Esophagus muscularis mucosa (tissue), 4 donors: ENCODE measurements at places on chromosomes 1 and 21.

DNA sequence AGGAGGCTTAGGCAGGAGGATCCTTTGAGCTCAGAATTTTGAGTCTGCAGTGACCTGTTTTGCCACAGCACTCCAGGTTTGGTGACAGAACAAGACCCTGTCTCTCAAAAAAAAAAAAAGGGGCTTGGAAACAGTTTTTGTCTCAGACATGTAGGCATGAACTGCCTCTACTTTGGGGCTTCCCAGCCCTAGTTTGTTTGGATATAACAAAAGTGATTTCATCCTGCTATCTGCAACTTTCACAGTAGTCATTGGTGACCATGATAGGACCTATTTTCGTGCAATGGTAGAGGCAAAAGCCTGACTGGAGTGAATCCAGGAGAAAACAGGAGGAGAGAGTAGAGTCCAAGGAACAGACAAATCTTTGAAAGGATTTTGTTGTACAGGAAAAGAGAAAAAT is 20.3 kb upstream of the EVI5 start:
- no peak for DNase-seq

DNA sequence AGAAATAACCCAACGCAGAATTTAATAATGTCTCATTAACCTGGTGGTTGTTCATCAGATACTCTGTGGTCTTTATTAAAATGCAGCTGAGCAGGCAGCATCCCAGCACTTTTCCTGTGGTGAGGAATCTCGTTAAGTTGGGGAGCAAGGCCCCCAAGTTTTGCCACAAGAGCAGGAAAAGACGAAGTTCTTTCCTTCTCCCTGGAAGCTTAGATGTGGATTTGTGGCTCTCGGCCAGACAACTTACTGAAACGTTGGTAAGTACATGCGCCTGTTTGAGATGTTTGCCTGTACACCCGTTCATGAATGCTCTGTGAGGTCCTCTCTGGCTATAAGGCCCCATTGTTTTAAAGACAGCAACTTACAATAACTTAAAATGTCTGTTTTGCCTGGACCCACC is 34.3 kb upstream of the PDE9A start:
- DNase-seq = no peak

DNA sequence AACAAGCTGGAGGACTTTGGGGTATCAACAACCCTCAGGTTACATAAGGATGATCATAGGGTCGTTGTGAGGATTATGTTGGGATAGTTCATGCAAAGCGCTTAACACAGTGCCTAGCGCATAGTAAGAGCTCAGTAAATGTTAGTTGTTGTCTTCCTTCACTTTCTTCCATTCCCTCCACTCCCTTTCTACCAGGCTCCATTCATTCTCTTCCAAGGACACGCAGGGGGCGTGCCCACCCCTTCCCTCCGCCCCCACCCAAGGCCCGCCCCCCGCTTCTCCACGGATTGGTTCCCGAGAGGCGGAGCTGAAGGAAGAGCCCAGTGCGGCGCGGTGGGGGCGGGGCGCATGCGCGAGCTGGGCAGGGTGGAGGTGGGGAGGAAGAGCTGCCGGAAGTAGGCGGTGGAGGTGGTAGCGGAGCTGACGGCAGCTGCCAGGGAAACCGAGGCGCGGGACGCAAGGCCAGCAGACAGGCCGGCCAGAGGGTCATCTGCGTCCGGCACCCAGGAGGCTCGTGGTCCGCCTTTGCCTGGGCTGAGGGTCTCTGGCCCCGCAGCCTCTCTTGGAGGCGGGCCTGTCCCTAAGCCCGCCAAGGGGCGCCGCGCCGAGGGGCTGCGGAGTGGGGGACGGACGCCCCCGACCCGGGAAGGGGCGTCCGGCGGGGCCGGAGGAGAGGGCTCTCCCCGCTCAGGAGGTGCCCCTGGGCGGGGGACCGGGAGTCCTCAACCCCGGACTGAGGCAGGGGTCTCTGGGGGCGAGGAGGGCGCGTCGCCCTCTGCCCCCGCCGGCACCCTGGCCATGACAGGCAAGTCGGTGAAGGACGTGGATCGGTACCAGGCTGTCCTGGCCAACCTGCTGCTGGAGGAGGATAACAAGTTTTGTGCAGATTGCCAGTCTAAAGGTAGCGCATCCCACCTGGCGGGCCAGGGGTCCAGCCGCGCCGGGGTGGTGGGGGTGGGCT is at the start of gene SMAP2:
SMAP2 (plus strand) TSS at position 405 of the 961 bp plus-strand sequence; CDS start at position 799, 394 bp downstream.
- DNase-seq = peak; percentile 99

DNA sequence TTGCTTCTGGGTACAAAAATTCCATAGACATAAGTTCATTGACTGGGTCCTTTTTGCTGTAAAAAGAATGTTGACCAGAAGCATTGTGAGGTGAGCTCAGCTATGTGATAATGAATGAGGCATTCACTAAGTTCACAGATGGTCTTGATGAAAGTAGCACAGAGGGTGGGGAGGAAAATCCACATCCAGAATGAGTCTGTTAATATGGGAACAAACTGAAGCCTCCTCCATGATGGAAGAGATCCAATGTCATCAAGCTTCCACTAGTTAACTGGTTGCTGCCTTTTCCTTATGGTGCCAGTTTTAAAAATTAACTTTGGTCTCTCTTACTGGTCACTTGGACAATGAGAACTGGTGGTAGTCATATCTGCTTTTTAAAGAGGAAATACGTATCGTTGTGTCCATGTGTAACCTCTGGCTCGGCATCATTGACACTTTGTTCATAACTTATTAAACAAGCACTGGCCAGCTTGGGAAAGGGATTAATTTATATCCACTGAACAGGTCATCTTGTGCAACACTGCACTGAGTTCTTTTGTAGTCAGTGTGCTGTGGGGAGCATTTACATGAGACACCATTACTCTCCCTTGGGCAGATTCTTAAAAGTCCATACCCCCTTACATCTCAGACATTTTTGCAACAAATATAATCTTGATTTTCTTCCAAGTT is 88.6 kb downstream of the ADAMTS1 start:
- DNase-seq = no peak

DNA sequence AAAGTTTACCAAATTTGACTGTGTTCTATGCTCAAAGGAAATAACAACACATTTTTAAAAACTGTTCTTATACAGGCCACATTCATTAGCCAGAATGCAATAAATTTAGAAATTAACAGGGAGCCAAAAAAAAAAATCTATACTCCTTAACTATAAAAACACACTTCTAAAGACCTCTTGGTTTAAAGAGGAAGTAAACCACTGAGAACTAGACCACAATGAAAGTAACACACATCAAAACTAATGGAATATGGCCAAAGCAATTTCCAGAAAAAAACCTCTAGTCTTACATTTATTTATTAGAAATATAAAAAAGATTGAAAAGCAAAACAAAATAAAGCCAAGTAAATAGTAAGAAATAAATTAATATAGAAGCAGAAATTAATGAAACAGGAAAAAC is 48.9 kb upstream of the GADD45A start:
- no peak for DNase-seq

GRCh38 chr1:204498981-204499380 is 4.4 kb upstream of the PIK3C2B start:
- no peak for DNase-seq

DNA sequence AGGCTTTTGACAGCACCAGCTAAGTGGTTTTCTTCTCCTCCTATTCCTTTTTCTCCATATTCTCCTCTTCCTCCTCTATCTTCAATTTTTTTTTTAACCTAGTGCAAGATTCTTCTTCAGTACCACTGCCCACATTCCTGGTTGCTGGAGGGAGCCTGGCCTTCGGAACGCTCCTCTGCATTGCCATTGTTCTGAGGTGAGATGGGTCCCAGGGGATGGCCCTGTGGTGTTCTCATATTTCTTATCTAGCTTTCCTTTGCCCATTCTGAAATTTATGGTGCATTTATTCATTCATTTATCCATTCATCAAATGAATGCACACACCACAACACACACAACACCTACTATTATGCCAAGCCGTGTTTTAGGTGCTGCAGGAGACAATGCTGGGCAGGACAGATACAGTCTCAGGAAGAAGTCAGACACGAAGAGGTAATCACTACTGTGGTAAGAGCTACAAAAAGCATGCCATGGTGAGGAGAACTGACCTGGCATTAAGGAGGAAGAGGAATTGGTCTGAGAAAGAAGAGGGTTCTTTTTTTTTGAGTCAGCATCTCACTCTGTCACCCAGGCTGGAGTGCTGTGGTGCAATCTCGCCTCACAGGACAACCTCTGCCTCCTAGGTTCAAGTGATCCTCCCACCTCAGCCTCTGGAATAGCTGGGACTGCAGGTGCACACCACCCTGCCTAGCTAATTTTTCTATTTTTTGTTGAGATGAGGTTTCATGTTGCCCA is 47.5 kb upstream of the TDRD10 start:
- no peak for DNase-seq

GRCh38 chr1:220389634-220390033 is 117.4 kb upstream of the RAB3GAP2 start:
- no peak for DNase-seq

DNA sequence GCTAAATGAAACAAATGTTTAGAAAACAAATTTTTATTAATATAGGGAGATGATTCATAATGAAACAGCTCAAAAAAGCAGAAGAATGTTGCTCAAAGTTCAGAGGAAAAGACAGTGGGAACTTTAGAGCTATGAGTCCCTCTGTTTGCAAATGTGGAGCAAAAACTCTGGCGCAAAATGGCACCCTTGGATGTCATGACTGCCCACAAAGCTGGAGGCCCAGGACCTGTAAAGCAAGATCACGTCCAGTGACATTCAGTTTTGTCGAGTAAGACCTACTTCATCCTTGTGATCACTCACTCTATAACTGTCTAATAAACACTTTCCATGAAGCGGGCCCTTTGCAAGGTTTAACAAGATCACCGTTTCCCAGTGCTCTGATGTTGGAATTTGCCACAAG is 9.1 kb upstream of the EXO1 start:
- no peak for DNase-seq

DNA sequence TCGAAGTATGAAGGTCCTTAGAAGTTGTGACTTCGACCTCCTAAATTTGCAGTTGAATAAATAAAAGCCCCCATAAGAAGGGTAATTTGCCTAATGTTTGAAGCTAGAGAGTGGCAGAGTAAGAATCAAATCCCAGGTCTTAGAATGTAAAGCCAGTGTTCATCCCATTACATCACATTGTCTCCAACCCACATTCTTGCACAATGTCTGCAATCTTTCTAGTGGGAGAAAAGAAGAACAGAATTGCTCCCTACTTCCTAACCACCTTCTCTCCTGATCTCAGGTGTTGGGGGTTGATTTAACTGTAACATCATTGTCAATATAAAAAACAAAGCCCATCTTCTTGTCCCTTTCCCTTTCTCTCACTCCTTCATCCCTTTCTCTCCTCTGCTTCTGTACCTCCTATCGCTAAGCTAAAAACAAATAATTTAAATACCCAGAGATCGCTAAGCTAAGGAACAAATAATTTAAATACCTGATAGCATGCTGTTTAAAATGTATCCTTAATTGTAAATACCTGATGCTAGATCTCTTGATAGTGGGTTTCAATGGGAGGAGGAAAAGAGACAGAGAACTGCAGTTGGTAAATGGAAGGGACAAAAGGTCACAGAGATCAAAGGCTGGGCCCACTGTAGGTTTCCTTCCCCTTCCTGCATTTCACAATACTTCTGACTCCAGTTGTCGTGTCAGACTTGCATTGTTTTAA is 32.1 kb upstream of the CCDC190 start:
- no peak for DNase-seq

GRCh38 chr1:187041104-187041503 is 212.4 kb downstream of the PLA2G4A start:
- DNase-seq = no peak

DNA sequence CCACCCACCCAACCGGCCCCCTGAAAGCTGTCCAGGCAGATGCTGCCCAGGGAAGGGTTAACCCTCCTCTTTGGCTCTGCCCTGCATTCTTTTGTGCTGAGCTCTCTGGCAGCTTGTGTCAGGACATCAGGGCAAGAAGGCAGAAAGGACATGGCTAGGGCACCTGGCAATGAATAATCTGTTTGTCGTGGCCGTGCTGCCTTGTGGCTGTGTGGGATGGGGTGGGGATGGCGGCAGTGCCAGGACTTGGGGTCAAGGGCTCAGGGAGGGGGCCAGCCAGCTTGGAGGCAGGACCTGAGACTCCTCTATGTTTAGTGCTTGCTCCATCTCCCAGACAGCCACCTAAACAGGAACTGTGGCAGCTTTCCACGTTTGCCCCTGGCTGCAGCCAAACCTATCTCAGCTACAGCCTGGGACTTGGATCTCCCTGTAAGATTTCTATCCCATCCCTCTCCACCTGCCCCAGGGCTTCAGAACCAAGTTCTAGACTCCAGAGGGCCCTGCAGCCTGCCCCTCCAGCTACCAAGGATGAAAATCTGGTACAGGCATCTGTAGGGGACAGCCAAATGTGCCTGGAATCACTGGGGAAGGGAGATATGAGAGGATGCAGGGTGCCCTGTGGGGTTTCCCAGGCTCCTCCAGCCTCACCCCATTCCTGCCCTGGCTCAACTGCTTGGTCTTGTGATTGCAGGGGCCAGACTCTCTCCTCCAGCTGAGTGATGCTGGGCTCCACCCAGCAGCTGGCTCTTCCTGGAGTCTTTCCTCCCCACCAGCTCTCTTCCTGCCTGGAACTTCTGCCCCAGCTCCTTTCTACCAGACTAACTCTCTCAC is 9.6 kb upstream of the GPR37L1 start:
- no peak for DNase-seq

GRCh38 chr1:52007215-52008002 is 16.9 kb upstream of the RAB3B start:
- DNase-seq = no peak

DNA sequence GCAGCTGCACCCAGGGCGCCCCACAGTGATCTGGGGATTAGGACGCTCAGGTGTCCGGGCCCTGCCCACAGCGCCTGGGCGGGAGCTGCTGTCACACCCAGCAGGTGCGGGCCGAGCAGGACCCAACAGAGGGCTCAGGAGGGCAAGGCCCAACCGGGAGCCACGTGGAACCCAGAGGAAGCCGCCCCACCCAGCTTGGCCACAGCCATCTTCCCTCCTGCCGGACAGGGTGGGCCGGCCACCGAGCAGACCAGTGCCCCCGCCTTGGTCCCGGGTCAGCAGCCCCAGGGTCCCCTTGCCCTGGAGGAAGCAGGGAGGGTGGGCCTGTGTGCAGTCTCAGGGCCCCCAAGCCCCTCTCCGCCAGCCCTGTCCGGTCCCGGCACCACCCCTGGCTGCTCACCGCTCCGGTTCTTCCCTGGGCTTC is 6.3 kb upstream of the TTLL10 start:
- no peak for DNase-seq

GRCh38 chr1:25714372-25714931 is 85.5 kb upstream of the SELENON start:
- no peak for DNase-seq

DNA sequence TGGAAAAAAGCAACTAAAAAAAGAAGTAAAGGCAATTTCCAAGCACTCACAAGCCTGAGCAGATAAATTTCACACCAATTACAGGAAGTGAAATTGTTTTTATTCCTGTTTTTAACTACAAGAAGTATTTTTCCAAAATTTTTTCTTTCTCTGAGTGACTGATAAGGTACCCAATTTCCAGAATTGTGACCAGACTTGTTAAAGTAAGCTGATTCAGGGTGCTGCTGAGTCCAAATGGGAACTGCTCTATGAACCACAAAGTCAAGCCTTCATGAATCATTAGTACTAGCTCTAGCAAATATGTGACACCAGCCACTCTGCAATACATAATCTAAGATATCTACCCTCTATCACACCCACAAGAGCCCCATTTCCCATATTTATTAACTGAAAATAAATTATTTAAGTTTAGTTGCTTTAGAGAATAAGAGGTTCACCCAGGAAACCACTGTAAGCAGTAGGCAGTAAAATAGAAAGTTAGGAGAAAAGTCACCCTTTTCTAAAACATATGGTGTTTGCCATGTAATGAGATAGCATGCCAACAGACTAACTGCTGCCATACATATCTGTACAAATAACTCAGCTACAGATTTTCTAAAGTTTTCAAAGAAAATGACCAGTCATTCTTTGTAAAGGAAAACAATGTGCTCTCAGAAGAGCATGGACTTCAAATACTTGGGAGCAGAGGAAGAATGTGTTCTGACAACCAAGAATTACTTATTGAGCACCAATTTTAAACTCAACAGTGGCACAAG is 43.1 kb upstream of the TNFSF18 start:
- no peak for DNase-seq
